ENCODE measurements at places on chromosomes 16 and 17.

- DNase-seq, result no peak
- H3K36me3 ChIP-seq, result no peaks in the 10 kb centered on the region
- H3K4me1 ChIP-seq, result no peaks in the 10 kb centered on the region
- H3K27me3 ChIP-seq, result no peaks in the 10 kb centered on the region
Measured at GRCh38 chr17:28221751-28222414, 97.1 kb upstream of the TMEM97 start.

GRCh38 chr17:153851-154250, 16.5 kb downstream of the SCGB1C2 start:
- H3K36me3 ChIP-seq, result no peaks in the 10 kb centered on the region
- no peak overlapping the region for H3K4me3 ChIP-seq
- DNase-seq, result no peak
- peaks cover 8% of the 10 kb centered on the region for H3K4me1 ChIP-seq

GRCh38 chr17:12982224-12982623, 35.6 kb downstream of the ELAC2 start:
- no peak for DNase-seq
- H3K27ac ChIP-seq, result no peak overlapping the region
- H3K4me1 ChIP-seq, result no peaks in the 10 kb centered on the region
- no peaks in the 10 kb centered on the region for H3K27me3 ChIP-seq
- H3K36me3 ChIP-seq, result no peaks in the 10 kb centered on the region

GRCh38 chr17:79027274-79027924, 3.4 kb downstream of the C1QTNF1 start:
- H3K27ac ChIP-seq, result no peak overlapping the region
- H3K27me3 ChIP-seq, result peaks cover 20% of the 10 kb centered on the region
- H3K36me3 ChIP-seq, result no peaks in the 10 kb centered on the region
- H3K4me1 ChIP-seq, result peaks cover 28% of the 10 kb centered on the region
- no peak for DNase-seq

DNA sequence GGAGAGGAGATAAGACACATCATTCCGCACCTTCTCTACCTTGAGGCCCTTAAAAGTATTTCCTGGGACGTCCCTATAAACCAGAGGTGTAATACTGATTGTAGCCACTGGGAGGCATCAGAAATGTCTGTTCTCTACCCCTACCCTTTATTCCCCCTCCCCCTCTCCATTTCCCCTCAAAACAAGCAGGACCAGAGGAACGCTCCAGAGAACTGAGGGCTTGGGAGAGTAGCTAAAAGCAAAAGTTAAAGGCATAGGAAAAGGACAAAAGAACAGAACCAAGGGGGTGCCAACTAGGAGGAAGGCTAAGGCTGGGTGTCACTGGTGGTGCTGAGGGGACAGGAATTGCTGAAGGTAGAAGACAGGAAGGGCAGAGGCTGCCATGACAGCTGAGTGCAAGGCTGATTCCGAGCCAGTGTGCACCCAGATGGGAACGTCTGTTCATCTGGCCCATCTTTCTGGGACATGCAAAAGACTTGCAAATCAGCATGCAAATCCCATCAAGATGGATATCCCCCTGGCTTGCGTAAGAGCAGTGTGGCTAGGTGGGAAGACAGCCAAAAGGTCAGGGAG, 6.7 kb downstream of the CAMTA2 start:
- H3K27ac ChIP-seq, result no peak overlapping the region
- H3K36me3 ChIP-seq, result peaks cover 48% of the 10 kb centered on the region
- peaks cover 8% of the 10 kb centered on the region for H3K4me1 ChIP-seq
- no peaks in the 10 kb centered on the region for H3K27me3 ChIP-seq

DNA sequence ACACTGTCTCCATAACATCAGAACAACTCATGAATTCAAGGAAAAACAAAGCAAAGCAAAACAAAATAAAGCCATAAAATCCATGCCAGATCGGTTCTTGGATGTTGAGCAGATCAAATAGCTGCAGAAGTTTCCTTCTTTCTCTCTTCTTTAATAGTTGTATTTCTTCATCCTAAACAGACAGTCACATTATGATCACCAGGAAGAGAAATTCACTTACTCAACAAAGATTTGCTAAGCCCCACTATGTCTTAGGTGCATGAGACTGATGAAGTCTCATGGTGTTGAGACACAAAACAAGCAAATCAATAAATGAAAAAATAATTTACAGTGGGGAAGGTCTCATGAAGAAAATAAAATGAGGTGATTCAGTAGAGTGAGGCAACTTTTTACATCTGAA, 72.8 kb downstream of the WIPI1 start:
- H3K27me3 ChIP-seq, result no peaks in the 10 kb centered on the region
- DNase-seq, result no peak
- H3K36me3 ChIP-seq, result no peaks in the 10 kb centered on the region
- H3K4me1 ChIP-seq, result peaks cover 33% of the 10 kb centered on the region
- peak overlapping the region; percentile 76 for H3K27ac ChIP-seq
- no peak overlapping the region for H3K4me3 ChIP-seq

DNA sequence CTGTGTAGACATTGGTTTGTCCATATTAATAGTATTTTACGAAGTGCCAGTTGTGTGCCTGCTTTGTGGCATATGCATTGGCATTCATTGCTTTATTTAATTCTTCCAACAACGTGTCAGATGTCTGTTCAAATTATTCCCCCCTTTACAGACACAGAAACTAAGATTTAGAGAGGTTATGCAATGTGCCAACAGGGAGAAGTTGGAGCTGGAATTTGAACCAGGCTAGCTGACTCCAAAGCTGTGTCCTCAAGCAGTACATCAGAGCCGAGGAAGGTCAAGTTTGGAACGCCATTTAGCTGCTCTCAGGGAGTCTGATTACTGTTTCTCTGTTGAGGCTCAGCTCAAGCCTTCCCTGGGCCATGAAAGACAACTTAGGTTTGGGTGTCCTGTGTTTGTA, 232.3 kb downstream of the WWOX start:
- H3K36me3 ChIP-seq, result no peaks in the 10 kb centered on the region
- H3K4me3 ChIP-seq, result no peak overlapping the region
- no peaks in the 10 kb centered on the region for H3K27me3 ChIP-seq
- H3K4me1 ChIP-seq, result no peaks in the 10 kb centered on the region
- peak; percentile 0 for DNase-seq

DNA sequence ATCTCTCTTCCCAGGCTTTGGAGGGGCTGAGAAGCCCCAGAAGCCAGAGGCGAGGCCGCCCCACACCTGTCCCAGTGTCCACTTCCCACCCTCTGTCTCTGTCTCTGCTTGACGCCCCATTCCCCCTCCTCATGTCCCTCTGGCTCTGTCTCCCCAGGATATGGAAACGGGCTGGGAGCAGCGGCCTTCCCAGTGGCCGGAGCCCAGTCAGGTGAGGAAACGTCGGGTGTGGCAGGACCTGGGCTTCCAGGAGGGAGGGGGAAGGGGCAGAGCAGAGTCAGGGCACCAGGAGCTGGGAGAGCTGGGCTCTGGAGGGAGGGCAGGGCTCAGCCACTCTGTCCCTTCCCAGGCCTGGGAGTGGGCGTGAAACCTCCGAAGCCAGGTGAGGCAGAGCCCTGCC, 10.6 kb upstream of the PKMYT1 start:
- no peak overlapping the region for H3K27ac ChIP-seq
- H3K4me3 ChIP-seq, result no peak overlapping the region

DNA sequence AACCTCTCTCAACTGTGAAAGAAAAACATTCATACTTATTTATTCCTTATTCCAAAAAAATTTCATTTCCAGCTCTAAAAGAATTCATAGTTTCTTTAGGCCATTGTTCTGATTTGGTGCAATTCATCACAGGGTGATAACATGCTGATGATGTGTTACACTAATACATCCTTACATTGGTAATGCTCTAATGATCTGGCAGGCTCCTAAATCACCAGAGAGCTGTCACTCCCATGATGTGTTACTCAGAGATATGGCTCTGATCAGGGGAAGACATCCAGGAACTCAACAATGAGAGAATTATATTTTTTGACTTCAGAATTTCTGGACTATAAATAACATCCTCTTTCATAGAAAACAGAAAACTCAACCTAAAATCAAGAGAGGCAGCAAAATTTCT, 209.3 kb downstream of the CHD9NB start:
- no peaks in the 10 kb centered on the region for H3K4me1 ChIP-seq
- DNase-seq, result no peak
- no peaks in the 10 kb centered on the region for H3K36me3 ChIP-seq
- no peak overlapping the region for H3K27ac ChIP-seq
- no peaks in the 10 kb centered on the region for H3K27me3 ChIP-seq

DNA sequence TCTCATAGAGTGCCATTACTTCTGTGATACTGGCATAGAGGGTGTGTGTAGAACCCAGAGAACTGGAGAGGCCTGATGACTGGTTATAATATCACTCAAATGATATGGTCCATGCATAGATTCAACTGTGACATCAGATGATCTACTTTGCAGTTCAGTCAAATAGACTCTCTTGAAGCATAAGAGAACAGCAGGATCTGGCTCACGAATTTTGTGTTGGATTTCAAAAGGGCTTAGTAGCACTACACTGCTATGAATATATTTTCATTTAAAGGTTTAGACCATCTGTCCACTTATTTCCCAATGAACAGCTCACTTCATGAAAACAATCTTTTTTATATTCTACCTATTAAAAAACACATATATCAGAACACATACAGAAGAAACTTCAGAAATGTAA, 119.7 kb downstream of the KIF2B start:
- no peak overlapping the region for H3K27ac ChIP-seq
- no peaks in the 10 kb centered on the region for H3K27me3 ChIP-seq
- H3K4me3 ChIP-seq, result no peak overlapping the region

DNA sequence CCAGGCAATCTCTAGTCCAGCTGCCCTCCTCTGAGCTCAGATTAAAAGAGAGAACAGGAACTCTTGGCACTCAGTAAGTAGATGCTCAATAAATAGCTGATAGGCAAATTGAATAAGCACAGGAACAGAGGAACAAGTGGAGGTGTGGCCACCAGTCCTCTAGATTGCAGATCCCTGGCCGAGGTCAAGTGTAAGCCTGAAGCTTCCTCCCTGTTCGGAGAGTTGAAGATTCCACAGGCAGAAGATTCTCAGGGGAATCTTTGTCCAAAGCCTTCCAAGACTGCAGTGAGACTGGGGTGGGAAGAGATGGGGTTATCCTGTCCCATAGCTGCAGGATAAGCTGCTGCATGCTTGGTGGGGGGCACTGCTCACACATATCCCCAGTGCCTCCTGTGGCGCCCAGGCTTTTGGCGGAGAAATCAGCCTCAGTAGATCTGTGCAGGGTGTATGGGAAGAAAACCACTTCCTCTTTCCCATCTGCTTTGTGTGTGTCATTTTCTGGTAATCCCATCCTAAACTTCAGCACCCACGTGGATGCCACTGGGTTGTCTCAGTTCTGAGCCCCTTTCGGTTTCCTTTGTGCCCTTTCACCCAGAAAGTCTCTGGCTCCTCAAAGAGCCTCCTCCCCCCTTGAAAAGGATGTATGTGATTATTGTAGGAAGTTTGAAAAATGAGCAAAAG, 12.1 kb downstream of the CD300A start:
- H3K4me3 ChIP-seq, result no peak overlapping the region
- no peaks in the 10 kb centered on the region for H3K36me3 ChIP-seq
- no peaks in the 10 kb centered on the region for H3K4me1 ChIP-seq
- no peaks in the 10 kb centered on the region for H3K27me3 ChIP-seq

DNA sequence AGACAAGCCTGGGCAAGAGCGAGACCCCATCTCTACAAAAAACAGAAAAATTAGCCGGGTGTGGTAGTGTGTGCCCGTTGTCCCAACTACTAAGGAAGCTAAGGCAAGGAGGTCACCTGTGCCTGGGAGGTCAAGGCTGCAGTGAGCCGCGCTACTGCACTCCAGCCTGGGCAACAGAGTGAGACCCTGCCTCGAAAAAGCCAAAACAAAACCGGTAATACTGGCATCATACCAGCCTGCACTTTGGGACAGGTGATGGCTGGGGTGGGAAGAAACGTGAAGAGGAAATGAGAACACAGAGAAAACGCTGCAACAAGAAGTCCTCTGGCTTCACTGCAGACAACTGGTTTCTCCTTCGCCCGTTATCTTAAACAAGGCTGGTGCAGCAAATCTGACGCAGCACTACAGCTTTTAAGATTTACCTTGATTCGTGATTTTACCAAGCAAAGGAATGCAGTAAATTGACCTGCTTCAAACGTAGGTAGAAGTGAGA, 725 bp upstream of the CASC3 start:
- H3K4me1 ChIP-seq, result peaks cover 17% of the 10 kb centered on the region
- H3K27ac ChIP-seq, result peak overlapping the region; percentile 46
- H3K4me3 ChIP-seq, result peak overlapping the region; percentile 77
- H3K27me3 ChIP-seq, result no peaks in the 10 kb centered on the region

DNA sequence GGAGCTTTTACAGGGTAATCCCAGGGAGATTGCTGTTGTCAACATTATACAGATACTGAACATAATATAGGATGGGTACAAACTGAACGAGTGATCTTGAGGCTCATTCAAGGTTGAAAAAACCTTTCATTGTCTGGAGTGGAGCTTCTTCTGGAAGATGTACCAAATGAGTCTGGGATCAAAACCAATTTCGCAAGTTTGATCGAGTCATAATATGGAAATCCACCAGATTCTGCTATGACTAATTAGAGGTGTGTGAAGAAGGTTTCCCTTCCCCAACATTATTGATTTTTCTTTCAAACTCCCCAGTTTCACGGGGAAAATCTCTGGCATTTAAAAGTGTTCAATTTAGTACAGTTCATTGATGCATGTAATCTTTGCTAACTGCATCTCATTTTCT, 324.1 kb downstream of the ZFHX3 start:
- no peak overlapping the region for H3K27ac ChIP-seq
- no peaks in the 10 kb centered on the region for H3K4me1 ChIP-seq
- no peaks in the 10 kb centered on the region for H3K36me3 ChIP-seq
- no peak overlapping the region for H3K4me3 ChIP-seq
- no peak for DNase-seq
- no peaks in the 10 kb centered on the region for H3K27me3 ChIP-seq

DNA sequence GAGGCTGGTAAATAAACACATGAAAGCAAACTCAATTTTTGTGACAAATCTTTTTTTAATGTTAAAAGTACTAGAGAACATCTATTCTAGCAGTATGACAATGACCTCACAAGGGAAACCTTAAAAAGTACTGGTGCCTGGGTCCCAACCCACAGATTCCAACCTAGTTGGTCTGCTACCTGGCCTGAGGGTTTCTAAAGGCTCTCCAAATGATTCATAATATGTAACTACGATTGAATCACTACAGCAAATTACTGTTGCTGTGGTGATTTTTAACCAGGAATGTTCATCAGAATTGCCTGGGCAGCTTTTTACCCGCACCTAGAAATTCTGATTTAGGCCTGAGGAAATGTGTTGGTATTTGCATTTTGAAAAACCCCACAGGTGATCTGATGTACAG, 26.1 kb downstream of the CDR2 start:
- no peaks in the 10 kb centered on the region for H3K4me1 ChIP-seq
- no peaks in the 10 kb centered on the region for H3K27me3 ChIP-seq
- DNase-seq, result no peak
- no peak overlapping the region for H3K27ac ChIP-seq
- no peak overlapping the region for H3K4me3 ChIP-seq

DNA sequence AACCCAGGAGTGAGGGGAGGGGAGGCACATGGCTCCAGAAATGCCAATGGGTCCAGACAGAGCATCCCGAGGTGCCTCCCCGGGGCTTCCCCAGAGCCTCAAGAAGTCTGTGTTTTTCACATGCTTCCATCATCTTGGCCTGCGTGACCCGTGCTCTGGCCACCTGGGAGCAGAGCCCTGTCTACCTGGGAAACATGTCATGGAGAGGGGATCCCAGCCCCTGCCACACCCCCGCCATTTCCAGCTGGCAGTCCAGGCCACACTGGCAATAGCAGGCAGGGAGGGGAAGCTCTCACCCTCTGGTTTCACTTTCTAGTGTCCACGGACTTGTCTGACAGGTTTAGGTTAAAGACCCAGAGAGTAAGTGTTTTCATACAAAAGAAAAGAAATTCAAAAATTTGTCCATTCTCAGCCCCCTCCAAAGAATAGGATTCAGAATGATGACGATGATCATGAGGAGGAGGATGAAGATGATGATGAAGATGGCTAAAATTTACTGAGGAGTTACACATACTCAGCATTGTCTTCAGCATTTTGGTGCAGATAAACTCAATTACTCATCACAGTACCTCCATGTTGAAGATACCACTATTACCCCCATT, 9.0 kb downstream of the SMIM5 start:
- H3K4me3 ChIP-seq, result no peak overlapping the region
- no peak for DNase-seq
- H3K27me3 ChIP-seq, result no peaks in the 10 kb centered on the region
- H3K27ac ChIP-seq, result no peak overlapping the region
- H3K36me3 ChIP-seq, result peaks cover 3% of the 10 kb centered on the region

Measured in endothelial cell of umbilical vein (primary cell).